ENCODE measurements at places on chromosomes 5 and 9. TPM values are rescaled to one million over a fixed set of nuclear protein-coding genes. Genes with fewer than 3 reads are reported as not detected.

GRCh38 chr5:72855821-72856220, 39.4 kb downstream of the TNPO1 start:
- DNase-seq, result no peak
- no peaks in the 10 kb centered on the region for H3K4me1 ChIP-seq
- H3K27ac ChIP-seq, result no peak overlapping the region
- H3K36me3 ChIP-seq, result peaks cover 4% of the 10 kb centered on the region

DNA sequence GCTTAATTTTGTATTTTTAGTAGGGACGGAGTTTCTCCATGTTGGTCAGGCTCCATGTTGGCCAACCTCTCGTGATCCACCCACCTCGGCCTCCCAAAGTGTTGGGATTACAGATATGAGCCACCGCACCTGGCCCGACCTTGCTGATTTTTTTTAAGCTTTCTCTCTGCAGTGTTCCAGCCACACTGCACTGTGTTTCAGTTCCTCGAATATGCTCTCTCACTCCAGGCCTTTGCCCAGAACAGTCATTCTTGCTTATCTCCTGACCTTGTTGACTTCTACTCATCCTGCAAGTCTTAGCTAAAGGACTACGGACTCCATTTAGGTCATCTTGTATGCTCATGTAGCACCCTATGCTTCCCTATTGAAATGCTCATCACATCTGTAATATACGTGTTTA, 3.3 kb downstream of the SNAPC3 start:
- no peaks in the 10 kb centered on the region for H3K36me3 ChIP-seq
- peaks cover 11% of the 10 kb centered on the region for H3K4me1 ChIP-seq
- H3K27me3 ChIP-seq, result no peaks in the 10 kb centered on the region
- no peak overlapping the region for H3K27ac ChIP-seq
- no peak overlapping the region for H3K4me3 ChIP-seq

DNA sequence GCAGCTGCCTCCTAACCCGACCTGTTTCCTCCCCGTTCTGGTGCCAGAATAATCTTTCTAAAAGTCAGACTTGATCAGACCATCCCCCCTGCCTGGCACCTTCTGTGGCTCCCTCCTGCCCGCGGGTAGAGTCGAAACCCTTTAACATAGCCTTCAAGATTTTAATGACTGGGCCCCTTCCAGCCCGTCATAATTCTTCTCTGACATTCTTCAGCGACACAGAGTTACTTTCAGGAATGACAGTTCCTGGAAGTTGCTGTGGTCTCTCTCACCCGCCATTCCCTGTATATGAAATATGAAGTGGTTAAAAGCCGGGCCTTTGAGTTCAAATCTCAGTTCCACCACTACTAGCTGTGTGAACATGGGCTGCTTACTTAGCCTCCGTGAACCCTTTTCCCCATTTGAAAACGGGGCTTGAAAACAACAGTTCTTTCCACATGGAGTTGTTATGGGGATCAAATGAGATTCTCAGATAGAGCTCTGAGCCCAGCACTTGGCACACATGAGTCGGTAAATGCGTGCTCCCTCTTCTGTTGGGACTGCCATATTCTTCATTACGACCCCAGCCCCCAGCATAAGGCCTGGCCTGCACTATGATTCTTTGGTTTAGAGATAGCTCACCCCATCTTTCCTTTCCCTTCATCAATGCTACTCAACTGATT, 737 bp downstream of the NANS start:
- H3K4me1 ChIP-seq, result peaks cover 7% of the 10 kb centered on the region
- DNase-seq, result no peak
- no peaks in the 10 kb centered on the region for H3K27me3 ChIP-seq
- H3K4me3 ChIP-seq, result peak overlapping the region; percentile 79

- no peaks in the 10 kb centered on the region for H3K4me1 ChIP-seq
- H3K27me3 ChIP-seq, result no peaks in the 10 kb centered on the region
- H3K27ac ChIP-seq, result no peak overlapping the region
- H3K36me3 ChIP-seq, result no peaks in the 10 kb centered on the region
- DNase-seq, result no peak
Observed at GRCh38 chr5:100731768-100732167, 171.3 kb downstream of the ST8SIA4 start.

DNA sequence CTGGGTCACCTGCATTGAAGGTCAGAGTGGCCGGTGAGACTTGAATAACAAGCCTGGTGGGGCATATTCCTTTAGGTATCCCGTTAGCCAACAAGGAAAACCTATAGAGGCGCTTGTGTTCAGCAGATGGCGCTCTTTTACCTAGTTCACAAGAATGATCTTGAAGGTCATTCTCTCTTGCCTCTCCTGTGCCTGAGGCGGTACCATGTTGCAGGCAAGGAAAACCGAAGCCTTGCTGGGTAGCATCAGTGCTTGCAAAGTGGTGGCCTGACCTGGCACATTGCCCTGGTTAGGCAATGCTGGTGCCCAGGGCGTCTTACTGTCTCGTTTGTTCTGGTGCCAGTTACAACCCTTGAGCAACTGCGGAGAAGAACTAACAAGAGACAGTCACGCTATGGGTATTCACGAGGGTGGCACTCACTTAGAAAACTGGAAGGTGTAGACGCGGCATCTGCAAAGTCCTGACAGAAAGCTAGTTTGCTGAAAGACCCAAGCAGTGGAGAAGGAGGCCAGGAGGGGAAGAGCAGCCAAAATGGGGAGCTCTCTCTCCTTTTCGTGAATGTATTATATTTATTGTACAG, 56.7 kb downstream of the AOPEP start:
- H3K4me3 ChIP-seq, result no peak overlapping the region
- H3K4me1 ChIP-seq, result peaks cover 8% of the 10 kb centered on the region
- H3K27ac ChIP-seq, result no peak overlapping the region
- H3K27me3 ChIP-seq, result no peaks in the 10 kb centered on the region
- DNase-seq, result peak; percentile 82
- H3K36me3 ChIP-seq, result no peaks in the 10 kb centered on the region

DNA sequence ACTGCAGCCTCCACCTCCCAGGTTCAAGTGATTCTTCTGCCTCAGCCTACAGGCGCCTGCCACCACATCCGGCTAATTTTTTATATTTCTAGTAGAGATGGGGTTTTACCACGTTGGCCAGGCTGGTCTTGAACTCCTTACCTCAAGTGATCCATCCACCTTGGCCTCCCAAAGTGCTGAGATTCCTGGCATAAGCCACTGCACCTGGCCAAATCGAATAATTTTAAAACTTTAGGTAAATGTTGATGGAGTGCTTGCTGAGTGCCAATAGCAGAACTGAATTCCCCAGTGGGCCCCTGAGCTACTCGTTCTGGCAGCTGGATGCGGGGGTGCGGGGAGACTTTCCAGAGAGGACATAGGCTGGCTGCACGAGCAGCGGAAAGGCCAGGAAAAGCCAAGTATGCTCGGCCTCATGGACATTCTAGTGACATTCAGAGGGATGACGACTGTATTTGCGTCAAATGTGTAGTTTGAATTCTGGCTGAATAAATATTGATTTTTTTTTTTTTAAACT, 16.8 kb downstream of the TRAF2 start:
- 0 out of 2 replicates have a peak, but pooled peaks cover 1% of the 10 kb centered on the region for H3K36me3 ChIP-seq
- no peak for DNase-seq
- H3K4me1 ChIP-seq, result peaks cover 19% of the 10 kb centered on the region

DNA sequence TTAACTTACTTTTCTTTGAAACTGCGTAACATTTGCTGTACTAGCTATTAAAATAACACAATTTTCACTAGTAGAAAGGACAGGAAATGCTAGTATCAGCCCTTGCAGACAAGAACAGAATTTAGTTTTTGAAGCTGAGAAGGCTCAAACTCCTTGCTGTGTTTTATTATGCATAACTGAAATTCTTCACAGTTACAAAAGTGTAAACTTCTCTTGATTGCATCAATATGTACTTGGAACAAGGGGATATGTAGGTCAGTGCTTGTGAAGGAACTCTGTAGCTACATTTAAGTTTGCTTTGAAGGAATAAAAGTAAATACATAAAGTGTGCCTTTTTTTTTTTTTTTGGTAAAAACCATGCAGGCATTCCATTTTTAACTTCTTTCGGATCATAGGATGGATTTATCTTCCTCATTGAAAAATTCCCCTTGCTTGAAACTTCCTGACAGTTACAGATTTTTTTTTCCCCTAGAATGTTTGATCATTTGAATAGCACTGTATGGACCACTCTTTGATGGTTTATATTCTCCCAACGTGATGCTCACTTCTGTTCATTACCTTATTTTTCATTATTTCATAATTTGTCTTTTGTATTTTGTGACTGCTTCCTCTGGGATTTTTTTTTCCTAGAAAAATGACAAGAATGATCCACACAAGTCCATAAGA, 94.9 kb upstream of the DAB2 start:
- H3K27me3 ChIP-seq, result no peaks in the 10 kb centered on the region
- no peak overlapping the region for H3K27ac ChIP-seq
- no peak overlapping the region for H3K4me3 ChIP-seq
- peaks cover 30% of the 10 kb centered on the region for H3K4me1 ChIP-seq
- H3K36me3 ChIP-seq, result no peaks in the 10 kb centered on the region
- peak; percentile 11 for DNase-seq

- no peaks in the 10 kb centered on the region for H3K36me3 ChIP-seq
- H3K27ac ChIP-seq, result no peak overlapping the region
- no peak overlapping the region for H3K4me3 ChIP-seq
- no peaks in the 10 kb centered on the region for H3K4me1 ChIP-seq
Observed at GRCh38 chr5:19479562-19479961, 508.4 kb downstream of the CDH18 start.

DNA sequence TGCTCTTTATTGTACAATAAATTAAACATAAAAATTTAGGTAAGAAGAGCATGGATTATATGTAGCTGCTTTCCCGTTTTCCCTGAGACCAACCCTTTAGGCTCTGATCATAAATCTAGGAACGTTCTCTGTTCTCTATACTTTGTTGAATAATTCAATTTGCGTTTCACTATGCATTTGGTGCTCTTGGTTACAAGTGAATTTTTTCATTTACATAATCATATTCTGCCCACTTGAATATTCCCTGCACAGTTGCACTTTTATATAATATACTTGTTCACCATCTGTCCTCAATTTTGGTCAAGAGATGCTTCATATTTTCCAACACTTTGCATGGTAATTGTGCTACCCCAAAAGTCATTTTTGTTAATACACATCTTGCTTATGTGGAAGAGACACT, 741.8 kb downstream of the CDH12 start:
- DNase-seq, result no peak
- H3K4me1 ChIP-seq, result no peaks in the 10 kb centered on the region
- no peaks in the 10 kb centered on the region for H3K27me3 ChIP-seq
- no peak overlapping the region for H3K27ac ChIP-seq
- no peaks in the 10 kb centered on the region for H3K36me3 ChIP-seq

- DNase-seq, result no peak
- H3K4me3 ChIP-seq, result no peak overlapping the region
- no peak overlapping the region for H3K27ac ChIP-seq
- no peaks in the 10 kb centered on the region for H3K4me1 ChIP-seq
Observed at GRCh38 chr9:109383947-109384346, 63.1 kb upstream of the EPB41L4B start.

DNA sequence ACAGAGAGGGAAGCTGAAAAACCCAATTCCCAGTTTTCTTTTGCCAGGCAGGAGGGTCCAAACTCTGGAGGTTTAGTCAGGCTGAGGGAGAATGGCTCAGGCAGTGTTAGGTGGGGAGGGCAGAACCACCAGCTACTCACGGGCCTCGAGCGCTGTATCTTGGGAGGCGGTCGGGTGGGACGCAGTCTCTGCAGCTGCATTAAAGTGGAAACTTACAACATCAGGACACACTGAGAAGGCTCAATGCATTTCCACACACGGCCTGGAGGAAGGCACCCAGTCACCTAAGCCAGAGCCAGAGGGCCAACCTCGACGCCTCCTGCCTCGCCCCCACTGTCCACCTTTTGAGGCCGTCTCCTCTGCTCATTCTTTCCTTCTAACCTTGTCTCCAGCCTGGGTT, 55.6 kb downstream of the CRB2 start:
- H3K36me3 ChIP-seq, result no peaks in the 10 kb centered on the region
- no peak for DNase-seq
- no peak overlapping the region for H3K27ac ChIP-seq
- H3K4me1 ChIP-seq, result no peaks in the 10 kb centered on the region
- no peak overlapping the region for H3K4me3 ChIP-seq

- H3K36me3 ChIP-seq, result no peaks in the 10 kb centered on the region
- H3K4me1 ChIP-seq, result no peaks in the 10 kb centered on the region
- no peaks in the 10 kb centered on the region for H3K27me3 ChIP-seq
- no peak overlapping the region for H3K4me3 ChIP-seq
- no peak for DNase-seq
- no peak overlapping the region for H3K27ac ChIP-seq
Observed at GRCh38 chr5:154570572-154571324, 92.7 kb upstream of the HAND1 start.

DNA sequence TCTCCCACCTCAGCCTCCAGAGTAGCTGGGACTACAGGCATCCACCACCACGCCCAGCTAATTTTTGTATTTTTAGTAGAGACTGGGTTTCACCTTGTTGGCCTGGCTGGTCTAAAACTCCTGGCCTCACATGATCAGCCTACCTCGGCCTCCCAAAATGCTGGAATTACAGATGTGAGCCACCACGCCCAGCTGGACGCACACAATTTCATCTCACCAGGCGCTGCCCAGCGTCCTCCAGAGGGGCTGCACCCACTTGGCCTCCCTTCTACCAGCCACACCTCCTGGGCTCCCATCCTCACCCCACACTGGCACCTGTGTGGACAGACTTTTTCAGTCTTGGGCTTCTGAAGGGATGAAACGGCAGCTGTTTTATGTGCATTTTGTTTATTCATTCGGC, 3.8 kb upstream of the EXOC3 start:
- H3K36me3 ChIP-seq, result no peaks in the 10 kb centered on the region
- no peaks in the 10 kb centered on the region for H3K4me1 ChIP-seq
- H3K4me3 ChIP-seq, result no peak overlapping the region
- no peaks in the 10 kb centered on the region for H3K27me3 ChIP-seq

DNA sequence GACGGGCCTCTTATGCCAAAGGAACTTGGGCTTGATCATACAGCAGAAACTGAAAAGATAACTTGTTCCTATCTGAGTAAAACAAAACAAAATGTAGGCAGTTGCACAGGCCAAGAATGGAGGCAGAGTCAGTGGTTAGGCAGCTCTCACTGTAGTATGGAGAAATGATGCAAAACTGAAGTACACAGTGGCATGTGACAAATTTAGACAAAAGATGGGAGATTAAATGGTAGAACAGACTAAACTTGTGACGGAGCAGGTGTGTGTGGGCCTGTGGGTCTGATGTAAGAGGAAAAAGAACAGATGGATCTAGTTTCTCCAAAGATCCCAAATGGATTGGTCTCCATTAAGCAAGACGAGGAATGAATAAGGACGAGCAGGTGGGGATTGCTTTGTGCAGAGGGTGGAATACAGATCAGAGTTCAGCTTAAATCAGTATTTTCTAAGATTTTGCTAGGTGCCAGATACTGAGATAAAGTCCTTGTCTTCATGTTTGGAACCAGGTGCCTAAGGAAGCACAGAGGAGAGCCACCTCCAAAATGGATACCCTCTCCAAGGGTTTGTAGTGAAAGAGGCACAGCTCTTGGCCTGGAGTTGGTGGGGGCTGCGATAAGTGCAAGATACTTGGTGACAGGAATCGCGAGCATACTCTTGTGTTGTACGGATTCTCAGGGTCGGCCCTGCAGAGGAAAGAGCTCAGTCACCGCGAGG, 722 bp upstream of the DCP2 start:
- H3K36me3 ChIP-seq, result no peaks in the 10 kb centered on the region
- H3K4me3 ChIP-seq, result peak overlapping the region; percentile 59
- peak overlapping the region; percentile 97 for H3K27ac ChIP-seq
- no peaks in the 10 kb centered on the region for H3K27me3 ChIP-seq
- DNase-seq, result no peak

GRCh38 chr5:126659805-126660482, 59.2 kb downstream of the PHAX start:
- no peak overlapping the region for H3K27ac ChIP-seq
- no peak for DNase-seq
- no peaks in the 10 kb centered on the region for H3K36me3 ChIP-seq
- no peaks in the 10 kb centered on the region for H3K27me3 ChIP-seq
- H3K4me3 ChIP-seq, result no peak overlapping the region

The SELENOP gene
- total RNA-seq, result 153 TPM

The BTNL3 gene
- total RNA-seq, result 0.14 TPM

The C5orf63 gene
- total RNA-seq, result 7.6 TPM

The IFNB1 gene
- total RNA-seq, result not detected

The ROR2 gene
- 0.95 TPM for total RNA-seq

All from Caco-2 (cell line).